Gastroesophageal sphincter (tissue), 4 donors: ENCODE measurements at places on chromosomes 6 and 20.

- ATAC-seq: no peak
- no peaks in the 10 kb centered on the region for H3K4me1 ChIP-seq
- peaks cover 37% of the 10 kb centered on the region for H3K27me3 ChIP-seq
- H3K36me3 ChIP-seq: no peaks in the 10 kb centered on the region
Measured at GRCh38 chr6:39061182-39061581, 12.6 kb downstream of the GLP1R start.

DNA sequence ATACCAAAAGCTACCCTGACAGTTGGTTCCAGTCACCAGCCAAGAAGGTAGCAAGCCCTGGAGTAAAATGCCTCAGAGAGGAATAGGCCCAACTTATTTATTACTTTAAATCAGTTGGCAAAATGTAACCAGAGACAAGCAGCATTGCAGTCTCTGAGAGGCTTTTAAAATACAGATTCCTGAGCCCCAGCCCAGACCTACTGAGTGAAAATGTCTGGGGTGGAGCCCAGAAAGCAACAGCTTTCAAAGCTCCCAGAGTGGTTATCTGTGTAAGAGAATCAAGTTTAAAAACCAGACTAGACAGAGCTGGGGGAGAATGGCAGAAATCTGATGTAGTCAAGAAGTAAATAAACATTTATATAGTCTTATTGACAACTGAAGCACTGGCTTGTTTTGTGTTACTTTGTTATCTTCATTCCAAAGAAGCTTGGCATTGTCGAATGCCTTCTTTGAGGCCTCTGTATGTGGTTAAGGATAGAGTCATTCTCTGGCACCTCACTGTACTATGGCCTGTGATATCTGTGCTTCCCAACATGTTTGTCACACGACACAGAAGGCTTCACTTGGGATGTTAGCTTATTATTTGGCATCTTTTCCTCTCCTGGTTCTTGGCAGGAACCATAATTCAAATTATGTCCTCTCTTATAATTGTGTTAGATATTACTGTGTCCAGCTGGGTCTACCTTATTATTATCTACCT is 313.5 kb downstream of the SLC35F1 start:
- no peak overlapping the region for H3K27ac ChIP-seq
- no peaks in the 10 kb centered on the region for H3K36me3 ChIP-seq
- no peaks in the 10 kb centered on the region for H3K27me3 ChIP-seq
- ATAC-seq: no peak

DNA sequence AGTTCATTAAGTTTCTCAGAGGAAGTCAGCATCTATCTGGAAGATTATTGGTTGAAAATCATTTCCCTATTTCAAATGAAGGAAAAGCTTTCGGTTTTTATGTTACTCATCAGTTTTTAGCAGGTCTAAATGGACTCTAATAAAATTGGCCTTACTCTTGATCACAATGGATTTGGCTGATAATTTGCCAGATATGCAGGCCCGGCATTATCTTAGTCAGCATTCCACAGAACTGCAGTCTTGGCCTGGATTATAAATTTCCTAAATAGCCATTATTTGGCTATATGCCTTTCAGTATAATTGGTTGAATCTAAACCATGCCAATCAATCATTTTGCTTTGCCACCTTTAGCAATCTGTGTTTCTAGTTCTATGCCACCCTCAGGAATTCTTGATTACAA is 91.7 kb upstream of the KCNQ5 start:
- H3K4me3 ChIP-seq: no peak overlapping the region
- no peaks in the 10 kb centered on the region for H3K36me3 ChIP-seq
- no peak overlapping the region for H3K27ac ChIP-seq
- no peaks in the 10 kb centered on the region for H3K4me1 ChIP-seq

DNA sequence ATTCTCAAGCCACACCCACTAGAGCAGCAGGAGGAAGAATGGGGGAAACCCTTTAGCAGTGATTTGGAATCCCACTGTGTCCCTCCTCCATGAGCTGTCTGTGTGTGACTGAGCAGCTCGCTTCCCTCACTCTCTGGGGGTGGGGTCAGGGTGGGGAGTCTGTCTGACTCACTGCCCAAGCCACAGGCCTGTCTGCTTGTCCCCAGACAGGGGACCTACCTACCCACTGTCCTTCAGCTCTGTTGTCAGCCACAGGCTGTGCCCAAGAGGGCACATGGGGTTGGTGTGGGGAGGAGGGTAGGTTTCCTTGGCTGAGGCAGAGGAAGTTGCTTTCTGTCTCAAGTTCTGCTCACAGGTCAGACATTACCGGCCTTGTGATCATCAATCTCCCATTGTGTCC is 127.0 kb downstream of the MAFB start:
- no peaks in the 10 kb centered on the region for H3K27me3 ChIP-seq
- no peaks in the 10 kb centered on the region for H3K36me3 ChIP-seq
- ATAC-seq: no peak
- H3K4me1 ChIP-seq: peaks cover 7% of the 10 kb centered on the region
- H3K27ac ChIP-seq: no peak overlapping the region
